ENCODE measurements at places on chromosomes 6 and 20. TPM values are rescaled to one million over a fixed set of nuclear protein-coding genes. Genes with fewer than 3 reads are reported as not detected.

The FAM162B gene
- 0.92 TPM for total RNA-seq

The DCDC2 gene
- not detected for total RNA-seq

The COL21A1 gene
- 4.9 TPM for total RNA-seq

The PDE7B gene
- total RNA-seq = 0.68 TPM

The ASIP gene
- total RNA-seq = not detected

The RAD21L1 gene
- not detected for total RNA-seq

The GSTA3 gene
- total RNA-seq = not detected

The GSTA2 gene
- not detected for total RNA-seq

Data from esophagus mucosa (tissue), 1 donor.